ENCODE measurements at places on chromosomes 1 and 21.

DNA sequence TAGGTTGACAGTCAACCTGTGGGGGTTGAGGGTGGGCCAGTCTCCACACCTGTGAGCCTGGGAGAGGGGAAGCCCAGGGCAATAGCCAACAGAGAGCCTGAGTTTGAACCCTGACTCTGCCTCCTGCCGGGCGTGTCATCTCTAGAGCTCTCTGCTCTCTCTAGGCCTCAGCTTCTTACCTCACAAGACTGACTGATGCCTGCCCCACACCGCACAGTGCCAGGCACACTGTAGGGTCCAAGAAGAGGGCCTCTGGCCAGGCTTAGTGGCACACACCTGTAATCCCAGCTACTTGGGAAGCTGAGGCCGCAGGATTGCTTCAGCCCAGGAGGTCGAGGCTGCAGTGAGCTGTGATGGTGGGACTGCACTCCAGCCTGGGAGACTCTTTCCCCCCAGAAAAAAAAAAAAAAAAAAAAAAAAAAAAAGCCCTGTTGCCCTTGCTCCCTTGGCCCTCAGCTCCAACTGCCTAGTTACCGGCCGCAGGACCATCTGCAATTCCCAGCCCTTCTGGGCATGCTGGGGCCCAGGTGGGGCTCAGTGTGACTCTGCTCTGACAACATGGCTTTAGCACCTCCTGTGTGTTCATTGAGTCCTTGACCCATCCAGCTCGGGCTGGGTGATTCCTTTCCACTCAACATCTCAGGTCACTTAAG lies 25.1 kb downstream of the GRHL3 start:
- no peak for DNase-seq

- no peak for DNase-seq
Observed at GRCh38 chr1:228140724-228141225, 696 bp downstream of the GUK1 start.

GRCh38 chr21:44497703-44498126 lies 42.3 kb downstream of the KRTAP10-1 start:
- DNase-seq = no peak

- DNase-seq = no peak
Observed at GRCh38 chr1:185408700-185409270, 91.7 kb upstream of the IVNS1ABP start.

- DNase-seq = peak; percentile 30
Observed at GRCh38 chr1:245051349-245052221, 103.2 kb upstream of the KIF26B start.

- DNase-seq = no peak
Observed at GRCh38 chr1:55015731-55016620, 17.2 kb downstream of the BSND start.

GRCh38 chr1:229285440-229285839 lies 14.5 kb downstream of the RAB4A start:
- DNase-seq = no peak

DNA sequence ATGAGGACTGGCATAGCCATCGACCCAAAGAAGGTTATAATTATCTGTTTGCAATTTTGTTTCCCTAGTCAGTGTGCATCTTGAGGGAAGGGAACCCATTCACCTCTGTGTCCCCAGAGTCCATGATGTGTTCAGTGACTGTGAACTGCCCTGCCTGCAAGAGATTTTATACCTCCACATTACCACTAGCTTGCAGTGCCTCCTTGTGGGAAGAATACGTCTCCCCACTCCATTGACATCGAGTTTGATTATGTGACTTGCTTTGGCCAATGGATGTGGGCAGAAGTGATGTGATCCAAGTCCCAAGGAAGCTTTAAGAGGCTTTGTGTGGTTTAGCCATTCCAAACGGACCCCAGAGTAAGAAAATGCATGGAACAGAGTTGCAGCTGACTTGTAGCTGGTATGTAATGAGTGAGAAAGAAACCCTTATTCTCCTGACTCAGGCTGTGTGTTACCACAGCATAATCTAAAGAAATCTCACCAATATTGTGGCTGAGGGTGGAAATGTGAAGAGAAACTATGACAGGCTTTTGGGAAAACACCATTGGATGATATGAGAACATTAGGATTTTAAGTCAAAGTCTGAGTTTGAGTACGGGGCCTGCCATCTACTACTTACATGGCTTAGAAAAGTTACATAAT lies 47.8 kb upstream of the NRDC start:
- no peak for DNase-seq

GRCh38 chr1:234643111-234643849 lies 33.3 kb upstream of the IRF2BP2 start:
- no peak for DNase-seq

DNA sequence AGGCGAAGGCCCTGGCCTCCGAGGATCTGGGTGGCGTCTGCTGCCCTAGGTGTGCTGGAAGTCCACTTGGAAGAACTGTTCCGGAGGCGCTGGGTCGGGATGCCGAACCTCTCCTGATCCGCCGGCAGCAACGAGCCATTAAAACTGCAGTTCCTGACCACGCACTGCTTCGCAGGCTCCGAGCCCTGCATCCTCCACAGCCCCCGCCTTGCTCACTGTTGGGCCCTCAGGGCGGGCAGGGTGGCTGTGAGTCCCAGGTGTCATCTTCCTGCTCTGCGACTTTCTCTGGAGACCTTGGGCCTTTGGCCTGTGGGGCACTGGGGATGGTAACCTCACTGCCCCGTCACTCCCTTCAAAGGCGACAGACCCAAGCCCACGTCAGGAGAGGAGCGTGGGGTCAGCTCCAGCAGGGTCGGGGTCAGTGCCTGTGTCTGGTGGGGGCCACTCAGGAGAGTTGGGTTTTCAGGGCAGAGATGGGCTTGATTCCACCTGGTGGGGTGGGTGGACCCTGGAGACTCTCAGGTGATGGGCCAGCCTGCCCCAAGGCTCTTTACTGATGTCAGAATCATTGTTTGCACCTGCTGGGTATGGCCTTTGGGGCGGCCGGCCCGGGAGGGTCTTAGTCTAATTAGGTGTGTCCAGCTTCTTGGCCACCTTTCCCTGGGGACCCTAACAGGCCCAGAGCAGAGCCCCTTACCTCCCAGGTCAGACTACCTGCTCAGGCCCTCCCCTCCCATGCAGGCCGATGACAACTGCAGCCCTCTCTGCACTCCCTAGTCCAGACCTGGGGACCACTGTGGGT lies 3.1 kb downstream of the PRXL2B start:
- DNase-seq = no peak

- DNase-seq = no peak
Observed at GRCh38 chr1:76695535-76695934, 171.7 kb upstream of the ST6GALNAC5 start.

GRCh38 chr21:24210130-24210529 lies 1397.2 kb downstream of the MRPL39 start:
- DNase-seq = no peak

DNA sequence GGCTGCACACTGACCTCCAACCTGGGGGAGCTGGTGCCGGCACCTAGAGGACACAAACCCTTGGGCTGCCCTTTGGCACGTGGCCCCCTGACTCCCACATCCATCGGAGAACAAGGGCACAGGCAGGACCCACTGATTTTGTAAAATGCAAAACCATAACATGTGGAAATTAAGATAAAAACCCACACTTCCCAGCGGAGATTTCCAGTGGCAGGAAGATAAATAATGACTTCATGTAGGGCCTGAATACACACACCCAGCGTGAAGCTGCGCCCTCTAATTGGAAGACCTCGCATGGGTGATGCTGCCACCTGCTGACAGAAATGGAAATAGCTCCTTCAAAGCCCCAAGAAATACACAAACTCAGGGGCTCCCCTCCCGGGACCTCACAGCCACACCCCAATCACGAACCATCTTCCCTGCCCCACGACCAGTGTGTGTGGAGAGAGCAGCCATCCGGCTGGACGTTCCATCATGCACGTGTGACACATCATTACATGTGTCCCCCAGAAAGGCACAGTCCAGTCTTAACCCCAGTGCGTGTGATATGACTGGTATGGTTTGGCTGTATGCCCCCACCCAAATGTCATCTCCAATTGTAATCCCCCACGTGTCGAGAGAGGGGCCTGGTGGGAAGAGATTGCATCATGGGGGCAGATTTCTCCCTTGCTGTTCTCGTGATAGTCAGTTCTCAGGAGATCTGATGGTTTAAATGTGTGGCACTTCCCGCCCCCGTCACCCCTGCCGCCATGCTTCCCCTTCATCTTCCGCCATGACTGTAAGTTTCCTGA lies 5.7 kb upstream of the TPRG1L start:
- DNase-seq = peak; percentile 77

DNA sequence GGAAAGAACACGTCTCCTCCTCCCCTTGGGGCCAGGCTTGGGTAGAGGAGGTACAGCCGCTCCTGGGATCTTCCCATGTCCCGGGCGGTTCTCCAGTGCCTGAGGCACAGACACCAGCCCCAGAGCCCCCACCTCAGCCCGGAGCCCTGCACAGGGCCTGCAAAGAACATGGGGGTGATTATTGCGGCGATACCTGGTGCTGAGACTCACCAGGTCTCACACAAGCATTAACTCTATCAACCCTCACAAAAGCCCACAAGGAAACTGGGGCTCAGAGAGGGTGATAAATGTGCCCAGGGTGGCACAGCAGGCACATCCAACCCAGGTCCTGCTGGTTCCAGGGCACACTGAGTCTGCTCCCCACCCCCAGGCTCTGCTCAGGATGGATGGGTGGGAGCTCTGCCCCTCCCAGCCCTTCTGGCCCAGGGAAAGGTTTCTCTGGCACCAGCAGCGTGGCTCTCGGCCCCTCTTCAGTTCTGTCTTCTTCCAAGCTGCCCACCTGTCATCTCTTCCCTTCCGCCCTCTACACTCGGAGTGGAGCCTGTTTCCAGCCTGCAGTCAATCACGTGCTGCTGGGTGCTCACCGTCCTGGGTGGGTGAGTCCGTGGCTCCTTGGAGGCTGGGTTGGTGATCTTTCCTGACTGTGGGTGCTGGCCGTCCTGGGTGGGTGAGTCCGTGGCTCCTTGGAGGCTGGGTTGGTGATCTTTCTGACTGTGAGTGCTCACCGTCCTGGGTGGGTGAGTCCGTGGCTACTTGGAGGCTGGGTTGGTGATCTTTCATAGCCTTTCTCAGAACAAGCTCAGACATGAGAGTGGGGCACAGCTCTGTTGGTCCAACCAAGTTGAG lies 53.6 kb upstream of the AJAP1 start:
- DNase-seq = no peak

GRCh38 chr1:78833491-78833890 lies 173.0 kb downstream of the ADGRL4 start:
- no peak for DNase-seq

DNA sequence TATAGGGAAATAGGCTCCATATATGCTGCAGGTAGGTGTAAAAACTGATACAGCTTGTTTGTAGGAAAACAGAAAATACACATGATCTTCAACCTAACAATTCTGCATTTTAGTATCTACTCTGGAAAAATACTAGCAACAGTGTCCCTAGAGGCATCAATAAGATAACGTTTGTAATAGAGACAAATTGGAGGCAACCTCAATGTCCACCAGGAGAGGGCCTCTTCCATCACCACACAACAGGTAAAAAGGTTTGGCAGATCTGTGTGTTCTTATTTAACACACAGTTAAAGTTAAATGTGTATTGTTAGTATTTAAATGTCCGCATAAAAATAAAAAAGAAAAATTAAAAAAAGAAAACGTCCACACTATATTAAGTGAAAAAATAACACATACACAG lies 5.4 kb downstream of the EIF2D start:
- DNase-seq = no peak
